ENCODE measurements at places on chromosomes 5 and 9.

- no peak for DNase-seq
These were observed 31.5 kb downstream of the TNC start for GRCh38 chr9:115086461-115086860.

DNA sequence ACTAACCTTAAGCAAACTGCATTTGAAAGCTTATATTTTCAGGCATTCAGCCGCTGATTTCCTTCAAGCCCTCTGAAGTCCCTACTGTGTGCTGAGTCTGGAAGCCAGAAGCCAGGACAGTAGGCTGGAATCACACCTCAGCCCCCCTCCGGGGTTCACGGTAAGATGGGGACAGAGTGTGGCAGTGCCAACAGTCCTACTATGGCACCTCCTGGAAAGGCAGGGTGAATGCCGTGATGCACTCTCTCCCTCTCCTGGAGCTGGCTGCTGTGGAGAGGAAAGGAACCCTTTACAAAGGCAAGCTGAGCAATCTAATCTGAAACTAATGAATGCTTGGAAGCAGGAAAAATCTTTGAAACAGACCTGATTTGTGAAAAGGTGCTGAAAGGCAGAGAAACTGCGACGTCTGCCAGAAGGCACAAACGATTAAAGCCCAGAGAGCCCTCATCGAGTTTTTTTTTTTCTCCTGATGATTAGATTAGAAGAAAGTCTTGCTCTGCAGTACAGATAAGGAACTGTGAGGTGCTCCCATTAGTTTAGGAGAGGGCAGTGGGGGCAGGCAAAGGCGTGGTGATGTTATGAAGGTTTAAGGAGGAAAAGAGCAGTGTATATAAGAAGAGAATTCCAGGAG is 21.0 kb downstream of the ANKH start:
- no peak for DNase-seq

DNA sequence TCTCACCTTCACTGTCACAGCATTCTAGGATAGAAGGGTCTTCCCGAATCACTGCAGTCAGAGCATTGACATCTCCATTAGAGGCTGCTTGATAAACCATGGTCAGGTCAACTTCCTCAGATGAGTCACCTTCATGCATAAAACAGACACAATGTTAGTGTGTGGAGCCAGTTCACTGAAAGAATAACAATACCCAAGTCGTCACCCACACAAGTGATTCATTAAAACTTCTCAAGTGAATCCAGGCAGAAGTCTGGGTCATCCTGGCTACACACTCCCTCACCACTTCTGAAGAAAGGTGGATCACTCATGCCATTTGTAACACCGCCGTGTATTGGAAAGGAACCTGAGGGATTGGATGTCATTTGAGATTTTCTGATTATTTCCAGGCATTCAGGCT is 49.6 kb downstream of the ANKRD55 start:
- peak; percentile 88 for DNase-seq

DNA sequence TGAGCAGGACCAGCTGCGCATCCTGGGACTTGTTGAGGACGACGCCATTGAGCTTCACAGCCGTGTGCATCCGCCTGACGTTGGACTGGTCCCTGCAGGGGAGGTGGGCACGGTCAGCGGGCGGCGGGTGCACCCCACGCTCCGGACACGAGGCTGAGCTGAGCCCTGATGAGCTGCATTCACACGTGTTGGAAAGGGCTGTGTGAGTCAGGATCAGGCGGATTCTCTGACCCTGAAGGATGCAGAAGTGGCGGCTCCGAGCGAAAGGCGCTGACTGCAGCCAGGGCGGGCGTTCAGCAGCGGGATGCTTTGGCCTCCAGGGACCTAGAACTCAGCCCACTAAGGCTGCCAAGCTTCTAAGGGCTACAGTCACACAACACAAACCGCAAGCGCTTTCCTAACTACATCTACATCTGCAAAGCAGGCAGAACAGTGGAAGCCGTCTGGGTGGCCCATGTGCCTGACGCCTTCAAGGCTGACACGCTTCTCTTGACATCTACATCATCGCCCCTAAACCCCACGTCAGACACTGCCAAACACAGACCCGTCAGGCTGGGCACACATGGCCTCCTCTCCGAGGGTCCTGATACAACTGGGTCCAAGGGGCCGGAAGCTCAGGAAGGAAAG is 44.9 kb downstream of the NKD2 start:
- DNase-seq: no peak

GRCh38 chr9:114090798-114091197 is 8.3 kb downstream of the KIF12 start:
- DNase-seq: no peak

DNA sequence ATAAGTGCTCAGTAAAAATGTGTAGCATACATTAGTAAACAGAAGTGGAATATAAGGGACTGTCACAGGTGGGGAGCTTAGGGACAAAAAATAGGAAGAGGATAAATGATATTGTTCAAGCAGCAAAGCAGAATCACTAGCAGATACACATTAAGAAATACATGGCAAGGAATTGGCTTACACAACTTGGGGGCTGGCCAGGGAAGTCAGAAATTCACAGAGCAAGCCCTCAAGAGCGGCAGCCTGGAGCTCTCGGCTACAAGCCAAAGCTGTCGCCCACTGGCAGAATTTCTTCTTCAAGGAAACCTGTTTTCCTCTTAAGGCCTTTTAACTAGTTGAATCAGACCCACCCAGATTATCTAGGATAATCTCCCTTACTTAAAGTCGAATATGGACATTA is 73.0 kb upstream of the SMIM23 start:
- peak; percentile 33 for DNase-seq

GRCh38 chr5:113250341-113250953 is 184.3 kb downstream of the TSSK1B start:
- DNase-seq: peak; percentile 100

GRCh38 chr9:83280790-83281189 is 217.8 kb upstream of the RASEF start:
- DNase-seq: no peak

- DNase-seq: no peak
These were observed 9.7 kb upstream of the RALGDS start for GRCh38 chr9:133130685-133131244.
